ENCODE measurements at places on chromosomes 4 and X.

DNA sequence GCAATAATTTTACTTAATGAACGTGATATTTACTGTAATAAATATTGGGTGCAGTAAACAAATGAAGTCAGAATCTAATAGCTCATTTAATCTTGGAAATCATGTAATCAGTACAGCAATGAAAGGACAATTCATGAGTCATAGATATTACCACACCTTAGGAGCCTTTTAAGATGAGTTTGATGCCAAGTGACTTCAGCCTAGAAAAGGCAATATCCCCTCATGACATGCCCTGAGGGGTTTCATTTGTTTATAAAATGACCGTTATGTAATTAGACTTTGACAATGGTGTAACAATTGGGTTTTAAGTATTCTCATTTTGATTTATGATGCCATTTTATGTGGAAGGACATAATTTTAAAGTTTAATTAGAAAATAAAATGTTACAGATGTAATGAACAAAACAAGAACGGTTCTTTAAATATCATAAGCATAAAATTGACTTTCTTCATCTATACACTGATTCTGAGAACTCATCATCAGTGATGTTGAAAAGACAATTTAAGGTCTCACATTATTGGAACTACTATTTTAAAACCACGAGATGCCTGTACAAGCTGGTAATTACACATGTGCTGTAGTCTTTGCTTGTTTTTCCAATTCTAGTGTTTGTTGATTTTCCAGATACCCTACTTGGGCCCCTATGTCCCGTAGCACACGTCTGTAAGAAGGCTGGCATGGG, 5.0 kb downstream of the FGF2 start:
- no peak for DNase-seq

DNA sequence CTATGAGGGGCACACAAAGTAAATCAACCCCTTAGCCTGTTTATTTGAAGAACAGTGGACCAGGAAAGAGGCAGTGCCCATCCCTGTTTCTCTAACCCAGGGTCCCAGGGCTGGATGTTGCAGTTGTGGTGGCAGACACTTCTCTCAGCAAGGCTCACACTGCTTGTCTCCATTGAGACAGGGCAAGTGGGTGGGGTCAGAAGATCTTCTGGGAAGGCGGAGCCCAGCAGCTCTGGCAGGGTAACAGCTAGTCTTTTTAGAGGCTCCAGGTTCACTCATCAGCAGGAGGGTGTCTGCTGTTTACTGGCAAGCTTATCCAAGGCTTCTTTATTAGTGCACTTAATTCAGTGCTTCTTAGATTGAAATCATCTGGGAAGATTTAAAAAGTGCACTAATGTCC, 659.8 kb upstream of the DIPK2B start:
- DNase-seq: no peak

DNA sequence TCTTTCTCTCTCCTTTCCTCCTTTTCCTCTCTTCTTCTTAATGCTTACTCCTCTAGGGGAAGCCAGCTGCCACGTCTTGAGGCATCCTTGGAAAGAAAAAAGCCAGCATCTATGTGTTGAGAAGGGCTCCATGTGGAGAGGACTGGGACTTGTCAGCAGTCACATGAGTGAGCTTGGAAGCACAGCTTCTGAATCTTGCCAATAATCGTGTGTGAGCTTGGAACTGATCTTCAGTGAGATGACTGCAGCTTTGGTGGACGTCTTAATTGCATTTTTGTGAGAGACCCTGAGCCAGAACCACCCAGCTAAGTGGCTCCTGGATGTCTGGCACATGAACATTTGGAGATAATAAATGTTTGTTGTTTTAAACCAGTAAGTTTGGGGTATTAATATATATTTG, 371.7 kb downstream of the SLITRK2 start:
- DNase-seq: no peak

DNA sequence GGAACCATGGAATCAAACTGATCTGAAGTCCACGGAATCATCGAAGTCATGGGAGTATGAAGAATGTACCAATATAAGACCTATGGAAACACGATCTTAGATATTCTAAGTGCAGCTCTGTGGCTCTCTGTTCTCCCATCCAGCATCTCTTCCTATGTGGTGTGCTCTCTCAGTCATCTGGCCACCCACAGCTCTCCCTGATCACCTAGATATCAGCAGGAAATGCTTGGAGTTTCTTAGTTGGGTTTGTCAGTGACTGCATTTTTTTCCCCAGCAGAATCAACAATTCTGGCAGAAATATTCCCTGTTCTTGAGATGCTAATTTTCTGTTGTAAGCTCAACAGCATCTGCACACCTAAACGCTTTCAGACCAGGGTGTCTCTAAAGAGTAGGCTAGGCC, 94.1 kb downstream of the GC start:
- DNase-seq: no peak

GRCh38 chr4:143025081-143025704, 159.5 kb upstream of the USP38 start:
- no peak for DNase-seq

DNA sequence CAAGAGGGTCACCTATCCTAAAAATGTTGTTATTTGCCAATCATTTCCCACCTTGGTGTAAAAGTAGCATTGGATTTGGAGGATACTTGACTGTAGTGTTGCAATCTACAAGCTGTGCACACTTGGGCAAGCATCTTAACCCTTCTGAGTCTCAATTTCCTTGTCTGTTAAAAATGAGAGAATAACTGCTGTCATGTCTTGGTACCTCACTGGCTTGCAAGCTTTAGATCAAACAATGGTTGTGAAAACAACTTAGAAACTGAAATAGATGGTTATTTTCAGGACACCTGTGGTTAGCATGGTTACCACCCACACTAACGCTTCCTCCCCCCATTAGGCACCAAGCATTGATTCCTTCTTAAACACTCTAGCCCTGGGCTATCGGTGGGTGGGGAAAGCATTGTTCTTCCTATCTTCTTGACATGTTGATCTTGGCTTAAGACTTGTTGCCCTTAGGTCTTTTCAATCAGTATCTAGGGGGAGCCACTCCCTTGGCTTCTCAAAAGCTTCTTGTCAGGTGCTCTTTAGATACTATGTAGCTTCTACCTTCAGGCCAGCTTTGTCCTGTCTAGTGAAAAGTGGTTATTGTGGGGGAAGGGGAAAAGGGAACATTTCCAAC, 10.6 kb upstream of the AMOT start:
- no peak for DNase-seq

- DNase-seq: no peak
Measured at GRCh38 chr4:69126024-69126423, 29.8 kb downstream of the UGT2B7 start.

- DNase-seq: no peak
Measured at GRCh38 chr4:110224142-110224541, 25.7 kb upstream of the ELOVL6 start.

- no peak for DNase-seq
Measured at GRCh38 chrX:154827194-154828015, 7.1 kb downstream of the SMIM9 start.

- no peak for DNase-seq
Measured at GRCh38 chr4:40587826-40588225, 41.8 kb downstream of the RBM47 start.

DNA sequence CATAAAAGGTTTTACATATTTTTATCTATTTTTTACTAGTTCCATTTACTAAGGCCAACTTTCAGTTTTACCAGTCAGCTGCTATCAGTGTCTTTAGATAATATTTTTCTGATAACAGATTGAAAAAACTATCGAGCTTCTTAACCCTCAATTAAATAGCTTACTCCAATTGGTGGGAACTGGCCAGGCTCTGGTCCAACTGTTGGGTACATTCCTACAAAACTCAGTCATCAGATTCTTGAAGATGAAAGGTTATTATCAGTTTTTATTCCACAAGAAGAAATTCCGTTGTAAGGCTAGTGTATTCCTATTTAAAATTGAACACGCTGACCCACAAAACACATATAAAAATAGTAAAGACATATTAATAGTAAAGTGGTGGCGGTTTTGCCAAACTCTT, 346.2 kb downstream of the MAPK10 start:
- DNase-seq: no peak

DNA sequence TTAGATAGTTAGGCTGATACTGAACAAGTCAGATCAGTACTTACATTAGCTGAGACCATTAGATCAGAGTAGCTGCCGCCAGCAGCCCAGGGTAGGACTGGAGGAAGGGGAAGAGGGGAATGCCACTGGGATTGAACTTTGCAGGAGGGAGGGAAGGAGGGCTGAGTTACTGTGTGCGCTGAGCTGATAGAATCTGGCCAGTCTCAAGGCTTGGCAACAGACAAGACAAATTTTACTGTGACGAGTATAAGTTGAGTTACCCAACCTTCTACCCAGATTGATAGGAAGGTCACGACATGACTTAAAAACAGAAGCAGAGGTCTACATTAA, 372.1 kb downstream of the OPHN1 start:
- no peak for DNase-seq

- no peak for DNase-seq
Measured at GRCh38 chr4:56976283-56976836, 1.0 kb downstream of the NOA1 start.

GRCh38 chrX:74382613-74383012, 38.7 kb upstream of the SLC16A2 start:
- no peak for DNase-seq

GRCh38 chr4:32560306-32560705, 1840.1 kb downstream of the PCDH7 start:
- DNase-seq: no peak

DNA sequence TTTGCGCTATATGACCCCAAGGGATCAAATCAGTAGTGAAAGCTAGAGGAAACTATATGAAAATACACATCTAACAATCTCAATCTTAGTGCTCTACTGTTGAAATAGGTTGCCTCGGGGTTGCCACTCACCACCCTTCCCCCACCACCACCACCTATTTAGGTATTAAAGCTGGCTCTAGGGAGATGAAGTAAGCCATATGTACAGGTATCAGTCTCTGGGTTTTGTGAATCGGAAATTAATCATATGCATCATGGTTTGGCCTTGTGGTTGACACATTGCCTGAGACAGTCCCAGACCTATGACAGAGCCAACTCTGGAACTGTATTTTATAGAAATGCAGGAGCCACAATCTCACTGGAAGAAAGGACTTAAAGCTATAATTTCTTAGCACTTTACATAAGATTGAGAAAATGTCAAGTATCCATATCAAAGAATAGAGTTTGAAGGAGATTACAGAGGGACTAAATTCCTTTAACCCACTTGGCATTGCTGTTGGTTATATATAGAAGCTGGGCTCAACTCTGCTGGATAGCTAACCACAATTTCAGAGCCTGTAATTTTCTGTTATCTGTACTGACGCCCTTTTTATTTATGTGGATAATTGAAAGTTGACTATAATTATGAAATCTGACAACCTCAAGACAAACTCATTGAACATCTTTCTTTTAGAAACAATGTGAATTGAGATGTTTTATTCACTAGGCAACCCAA, 26.7 kb upstream of the BMP2K start:
- no peak for DNase-seq

DNA sequence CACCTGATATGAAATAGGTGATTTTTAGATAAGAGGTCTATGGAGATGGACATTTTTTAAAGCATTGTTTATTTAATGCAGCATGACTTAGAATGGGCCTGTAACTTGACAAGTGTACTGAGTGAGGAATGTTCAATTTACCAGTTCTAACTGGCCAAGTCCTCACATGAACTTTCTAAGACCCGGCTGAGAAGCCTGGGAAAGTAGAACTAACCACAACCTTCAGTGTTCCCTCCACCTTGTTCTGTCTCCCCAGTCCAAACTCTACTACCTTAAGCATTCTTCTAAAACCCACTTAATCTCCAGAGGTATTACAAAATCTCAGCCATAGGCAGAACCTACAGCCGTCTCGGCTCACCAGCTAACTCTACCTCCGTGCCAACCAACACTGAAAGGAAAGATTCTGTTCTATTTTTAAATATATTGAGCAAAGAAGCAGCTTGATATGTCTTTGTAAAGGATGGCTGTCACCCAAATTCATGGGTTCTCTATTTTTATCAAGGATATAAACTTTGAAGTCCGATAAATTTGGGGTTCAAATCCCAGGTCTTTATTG, 6.8 kb downstream of the PPARGC1A start:
- DNase-seq: no peak

- DNase-seq: no peak
Measured at GRCh38 chr4:1550122-1551070, 133.7 kb downstream of the FAM53A start.

GRCh38 chr4:6991771-6992557, 51.2 kb upstream of the TADA2B start:
- DNase-seq: no peak

DNA sequence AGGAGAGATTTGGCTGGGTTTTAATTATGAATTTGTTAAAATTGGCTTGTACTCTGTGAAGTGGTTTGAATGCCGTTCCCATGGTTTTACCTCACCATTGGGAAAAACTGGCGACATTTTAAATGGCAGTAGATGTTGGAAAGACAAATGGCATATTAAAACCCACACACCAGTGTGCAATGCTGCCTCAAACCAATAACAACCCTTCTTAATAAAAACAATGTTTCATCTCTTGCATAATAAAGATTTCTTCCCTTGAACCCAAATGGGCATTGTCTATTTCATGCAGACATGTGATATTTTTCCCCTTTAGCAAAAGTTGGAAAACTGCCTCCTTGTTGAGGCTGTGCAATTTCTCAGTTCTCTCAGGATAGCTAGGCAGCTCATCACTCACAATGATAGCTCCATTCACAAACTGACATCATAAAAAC, 33.7 kb downstream of the GABRB1 start:
- DNase-seq: no peak

DNA sequence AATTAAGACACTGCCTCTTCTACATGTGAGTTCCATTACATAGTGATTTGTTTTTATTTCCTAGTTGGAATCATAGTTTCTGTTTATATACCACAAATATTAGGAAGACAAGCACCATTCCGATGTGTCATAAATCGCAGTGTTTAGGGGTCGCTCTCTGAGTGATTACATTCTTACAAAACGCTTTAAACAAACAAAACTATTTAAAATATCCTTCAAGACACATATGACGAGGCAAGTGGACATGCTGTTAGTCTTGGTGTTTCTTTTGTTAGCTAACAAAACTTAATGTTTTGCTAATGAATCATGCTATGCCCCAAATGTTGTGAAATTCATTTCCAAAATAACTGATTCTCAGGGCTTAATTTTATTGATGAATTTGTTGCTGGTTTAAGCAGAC, 1219.3 kb upstream of the PRKX start:
- no peak for DNase-seq

DNA sequence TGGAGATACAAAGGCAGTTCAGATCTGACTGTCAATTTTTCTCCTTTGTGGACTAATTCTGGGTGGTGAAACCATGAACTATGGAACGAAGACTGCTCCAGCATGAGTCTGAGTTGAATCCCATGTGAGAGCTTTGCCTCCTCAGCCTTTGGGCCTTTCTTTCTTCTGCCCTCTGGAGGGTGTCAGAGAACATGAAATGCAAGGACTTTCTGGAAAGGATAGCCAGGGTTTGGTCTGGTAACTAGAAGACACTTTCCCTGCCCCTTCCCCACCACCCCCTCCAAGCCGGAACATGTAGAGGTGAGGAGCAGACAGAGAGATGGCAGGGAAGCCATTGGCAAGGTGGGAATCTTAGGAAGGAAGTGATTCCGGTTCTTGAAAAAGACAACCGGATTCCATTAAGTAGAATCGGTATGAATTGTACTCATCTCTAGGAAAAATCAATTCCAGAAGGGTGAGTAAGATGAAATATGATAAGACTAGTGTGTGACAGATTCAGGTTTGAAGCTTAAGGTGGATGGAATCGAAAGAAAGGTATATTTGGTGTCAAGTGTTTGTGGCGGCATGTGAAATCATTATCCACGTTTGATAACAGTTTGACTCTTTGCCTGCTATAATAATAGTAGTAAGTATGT, 19.0 kb downstream of the FHL1 start:
- no peak for DNase-seq
